CD14-positive monocyte (primary cell): ENCODE measurements at places on chromosomes 5 and 9. TPM values are rescaled to one million over a fixed set of nuclear protein-coding genes. Genes with fewer than 3 reads are reported as not detected.

GRCh38 chr5:17167171-17167891, 50.1 kb upstream of the BASP1 start:
- no peaks in the 10 kb centered on the region for H3K36me3 ChIP-seq
- no peak for DNase-seq
- no peaks in the 10 kb centered on the region for H3K4me1 ChIP-seq
- no peak overlapping the region for H3K4me3 ChIP-seq
- no peaks in the 10 kb centered on the region for H3K27me3 ChIP-seq

DNA sequence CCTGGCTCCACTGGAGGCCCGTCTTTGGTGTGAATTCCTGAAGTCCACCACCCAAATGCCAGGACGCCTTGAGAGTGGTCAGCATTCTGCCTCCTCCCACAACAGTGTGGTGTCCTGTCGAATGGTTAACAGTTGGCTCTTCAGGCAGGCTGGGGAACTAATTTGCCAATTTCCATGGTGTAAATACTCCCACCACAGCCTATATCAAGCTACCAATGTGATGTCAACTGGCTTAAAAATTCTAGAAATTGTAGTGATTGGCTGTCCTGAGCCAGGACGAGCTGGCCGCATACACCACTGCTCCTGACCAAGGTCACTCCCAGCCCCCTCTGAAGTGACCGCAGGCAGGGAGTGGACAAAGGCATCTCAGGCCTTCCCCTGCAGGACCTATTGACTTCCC, 11.1 kb downstream of the UNC5A start:
- H3K36me3 ChIP-seq = no peaks in the 10 kb centered on the region
- peaks cover 2% of the 10 kb centered on the region for H3K4me1 ChIP-seq
- H3K27ac ChIP-seq = no peak overlapping the region

GRCh38 chr5:180862645-180863044, 1.6 kb upstream of the ZFP62 start:
- peaks cover 12% of the 10 kb centered on the region for H3K4me1 ChIP-seq
- H3K27ac ChIP-seq = no peak overlapping the region
- peaks cover 11% of the 10 kb centered on the region for H3K27me3 ChIP-seq
- no peak overlapping the region for H3K4me3 ChIP-seq
- no peaks in the 10 kb centered on the region for H3K36me3 ChIP-seq

- DNase-seq = no peak
- H3K27ac ChIP-seq = no peak overlapping the region
- H3K27me3 ChIP-seq = no peaks in the 10 kb centered on the region
- no peaks in the 10 kb centered on the region for H3K36me3 ChIP-seq
Observed at GRCh38 chr9:26786564-26786963, 106.0 kb downstream of the CAAP1 start.

DNA sequence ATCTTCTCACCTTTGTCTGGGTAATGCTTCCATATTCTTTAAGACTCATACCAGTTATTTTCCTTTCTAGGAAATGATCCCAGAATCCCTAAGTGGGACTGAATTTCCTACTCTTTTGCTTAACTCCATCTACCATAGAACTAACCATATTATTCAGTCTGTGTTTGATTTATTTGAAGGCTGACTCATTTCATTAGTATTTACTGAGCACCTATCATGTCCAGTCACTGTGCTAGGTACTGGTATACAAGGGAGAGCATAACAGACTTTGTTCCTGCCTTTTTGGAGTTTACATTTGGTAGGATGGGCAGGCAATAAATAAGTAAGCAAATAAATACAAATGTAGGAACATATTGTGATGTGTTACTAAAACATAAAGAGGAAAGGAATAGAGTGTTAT, 4.3 kb downstream of the NPR2 start:
- no peak overlapping the region for H3K27ac ChIP-seq
- H3K4me3 ChIP-seq = no peak overlapping the region
- no peak for DNase-seq

- H3K27ac ChIP-seq = no peak overlapping the region
- no peak for DNase-seq
- H3K36me3 ChIP-seq = peaks cover 5% of the 10 kb centered on the region
- H3K27me3 ChIP-seq = no peaks in the 10 kb centered on the region
- H3K4me3 ChIP-seq = no peak overlapping the region
Observed at GRCh38 chr5:94777056-94777880, 158.8 kb downstream of the SLF1 start.

Gene CORO2A
- polyA plus RNA-seq = 0.88 and 1.2 TPM in 2 replicates
